DMS153 (cell line): ENCODE measurements at places on chromosomes 3 and 15.

DNA sequence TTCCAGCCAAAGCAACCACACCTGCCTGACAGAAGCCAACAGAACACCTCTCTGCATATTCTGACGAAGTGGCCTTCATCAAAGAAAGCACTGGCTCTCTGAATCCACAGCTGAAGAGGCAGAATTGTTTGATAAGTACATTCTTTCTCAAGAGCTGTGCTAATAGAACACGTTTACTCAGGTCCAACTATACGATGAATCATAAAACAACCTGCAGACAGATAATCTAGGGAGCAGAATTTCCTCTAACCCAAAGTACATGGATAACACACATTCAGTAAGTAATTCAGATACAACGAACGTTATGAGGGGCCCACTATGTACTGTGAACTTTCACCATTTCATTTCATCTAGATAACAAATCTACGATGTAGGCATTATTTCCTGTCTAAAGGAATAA lies 25.4 kb downstream of the ALDH1A2 start:
- no peak for DNase-seq

GRCh38 chr3:194389269-194389668 lies 9.8 kb downstream of the GP5 start:
- no peak for DNase-seq

GRCh38 chr15:58771621-58772250 lies 634 bp downstream of the MINDY2 start:
- no peak for DNase-seq

GRCh38 chr15:64807751-64808222 lies 17.7 kb downstream of the PIF1 start:
- DNase-seq = no peak

- DNase-seq = no peak
Observed at GRCh38 chr3:30702828-30703397, 96.5 kb downstream of the TGFBR2 start.

GRCh38 chr15:36766449-36766848 lies 187.0 kb downstream of the CDIN1 start:
- no peak for DNase-seq

DNA sequence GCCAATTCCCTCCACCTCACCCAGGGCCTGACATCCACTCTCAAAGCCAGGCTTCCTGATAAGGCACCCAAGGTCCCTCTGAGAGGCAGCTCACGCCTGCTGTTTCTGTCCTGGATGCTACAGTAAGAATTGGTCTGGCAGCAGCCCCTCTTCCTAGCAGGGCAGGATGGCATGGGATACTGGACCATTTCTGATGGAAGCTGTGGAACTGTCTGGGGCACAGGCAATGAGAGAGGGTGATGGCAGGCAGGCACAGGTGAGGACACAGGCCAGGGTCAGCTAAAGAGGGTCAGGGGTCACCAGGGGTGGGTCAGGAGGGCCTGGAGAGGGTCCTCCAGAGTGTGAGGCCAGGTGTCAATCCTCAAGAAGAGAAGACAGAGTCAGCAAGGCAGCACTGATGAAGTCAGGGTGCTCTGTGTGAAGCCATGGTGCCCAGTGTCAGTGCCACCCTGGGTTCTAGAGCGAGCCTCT lies 41.9 kb upstream of the SLC41A3 start:
- DNase-seq = no peak

DNA sequence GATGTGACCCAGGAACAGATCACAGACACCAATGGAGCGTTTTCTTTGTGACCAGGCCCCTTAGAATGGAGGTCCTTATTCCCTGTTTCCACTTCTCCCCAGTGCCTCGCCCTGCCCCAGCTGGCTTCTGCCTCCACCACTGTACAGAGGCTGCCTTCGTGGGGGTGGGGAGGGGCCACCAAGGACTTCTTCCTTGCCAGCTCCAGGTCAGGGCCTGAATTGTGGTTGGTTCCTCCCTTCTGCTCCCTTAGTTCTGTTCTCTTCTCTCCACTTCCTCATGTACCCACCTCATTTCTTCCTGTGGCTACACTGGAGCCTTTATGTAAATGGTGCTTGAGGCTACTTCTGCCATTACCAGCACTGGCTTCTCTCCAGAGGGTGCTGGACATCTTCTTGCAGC lies 16.4 kb downstream of the TGM4 start:
- DNase-seq = no peak

- no peak for DNase-seq
Observed at GRCh38 chr3:137471558-137472204, 292.4 kb upstream of the SOX14 start.

DNA sequence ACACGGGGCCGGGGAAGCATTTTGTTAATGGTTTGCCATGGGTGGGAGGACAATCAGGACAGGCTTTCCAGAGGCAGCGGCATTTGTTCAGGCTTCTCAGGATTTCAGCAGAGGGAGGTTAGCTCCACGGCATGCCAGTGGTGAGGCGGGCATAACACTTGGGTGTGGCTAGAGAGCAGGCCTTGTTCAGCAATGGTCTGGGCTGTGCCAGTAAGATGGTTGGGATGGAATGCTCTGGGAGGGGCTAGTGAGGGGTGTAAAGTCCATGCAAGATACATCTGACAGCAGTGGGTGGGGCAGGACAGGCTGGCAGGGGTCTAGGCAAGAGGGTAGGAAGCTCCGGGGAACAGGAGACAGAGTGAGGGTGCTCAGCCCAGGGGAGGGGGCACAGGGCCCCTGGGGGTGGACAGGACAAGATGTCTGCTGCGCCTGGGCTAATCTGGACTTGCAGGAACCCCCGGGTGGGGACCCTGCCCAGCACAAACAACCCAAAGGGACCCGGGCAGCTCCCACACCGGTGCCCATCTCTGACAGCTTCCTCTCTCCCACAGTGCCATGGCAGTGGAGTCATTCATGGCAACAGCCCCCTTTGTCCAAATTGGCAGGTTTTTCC lies 8.4 kb downstream of the TMEM43 start:
- no peak for DNase-seq

DNA sequence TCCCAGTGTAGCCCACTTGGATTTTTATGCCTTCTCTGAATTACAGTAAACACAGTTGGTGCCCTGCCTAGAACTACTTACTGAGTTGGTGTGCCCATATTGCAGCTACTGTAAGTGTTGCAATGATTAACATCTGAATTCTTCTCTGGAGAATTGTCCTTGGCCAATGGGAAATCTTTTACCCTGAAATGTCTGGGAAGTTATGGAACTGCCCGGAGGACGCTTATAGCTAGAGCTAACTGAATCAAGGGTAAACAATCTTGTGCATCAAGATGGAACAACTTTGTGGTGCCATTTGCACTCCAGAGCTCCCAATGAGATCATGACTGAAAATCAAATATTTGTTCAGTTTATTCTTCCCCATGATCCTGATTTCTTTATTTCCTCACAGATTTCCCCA lies 246.7 kb upstream of the CBLB start:
- DNase-seq = no peak

DNA sequence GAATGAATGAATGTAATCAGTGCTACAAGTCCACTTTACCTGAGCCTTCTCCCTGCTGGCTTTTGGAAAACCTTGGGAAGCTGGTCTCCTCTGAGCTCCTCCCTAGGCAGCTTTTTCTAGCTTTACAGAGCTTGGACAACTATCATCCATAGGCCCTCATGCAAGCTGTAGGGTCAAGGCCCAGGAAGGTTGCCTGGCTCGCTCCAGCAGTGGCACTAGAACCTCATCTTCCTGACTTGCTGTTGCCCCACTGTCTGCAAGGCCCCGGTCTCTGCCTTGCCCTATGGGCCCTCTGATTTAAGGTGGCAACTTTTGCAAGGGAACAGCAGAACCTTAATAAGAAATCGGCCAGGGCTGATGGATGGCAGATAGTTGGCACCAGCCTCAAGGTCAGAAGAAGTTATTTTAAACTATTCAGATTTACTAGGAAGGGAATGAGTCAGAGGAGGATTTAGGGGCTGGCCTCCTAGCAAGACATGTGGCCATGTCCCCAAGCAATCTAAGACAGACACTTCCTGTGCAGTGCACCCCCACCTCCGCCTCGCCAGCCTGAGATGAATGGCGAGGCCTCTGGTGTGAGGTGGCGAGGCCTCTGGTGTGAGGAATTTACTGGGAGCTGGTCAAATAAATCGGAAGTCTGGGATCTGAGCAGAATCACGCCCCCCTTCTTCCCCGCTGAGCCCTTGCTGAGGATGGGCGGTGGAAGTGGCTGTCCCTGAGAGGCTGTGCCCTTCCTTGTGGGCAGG lies 180.8 kb downstream of the MEGF11 start:
- no peak for DNase-seq

- no peak for DNase-seq
Observed at GRCh38 chr3:150049317-150049716, 78.6 kb upstream of the PFN2 start.

GRCh38 chr15:91882858-91883586 lies 29.5 kb downstream of the SLCO3A1 start:
- no peak for DNase-seq

DNA sequence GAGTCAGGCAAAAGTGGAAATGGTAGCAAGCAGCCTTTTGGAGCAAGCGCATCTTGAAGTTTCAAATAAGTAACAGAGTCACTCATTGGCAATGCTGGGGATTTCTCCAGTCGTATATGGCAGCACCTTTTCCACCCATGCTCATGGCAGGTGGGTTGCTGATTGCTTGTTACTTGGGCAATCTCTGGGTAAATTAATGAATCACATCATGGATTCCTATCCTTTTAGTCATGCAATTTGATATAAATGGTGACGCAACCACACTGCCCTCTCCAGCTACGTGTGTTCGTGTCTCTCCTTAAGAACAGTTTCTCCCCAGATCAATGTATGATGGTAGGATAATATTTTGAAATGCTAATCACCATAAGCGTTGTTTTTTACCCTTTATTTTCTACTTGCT lies 339.9 kb upstream of the KCNH8 start:
- no peak for DNase-seq

DNA sequence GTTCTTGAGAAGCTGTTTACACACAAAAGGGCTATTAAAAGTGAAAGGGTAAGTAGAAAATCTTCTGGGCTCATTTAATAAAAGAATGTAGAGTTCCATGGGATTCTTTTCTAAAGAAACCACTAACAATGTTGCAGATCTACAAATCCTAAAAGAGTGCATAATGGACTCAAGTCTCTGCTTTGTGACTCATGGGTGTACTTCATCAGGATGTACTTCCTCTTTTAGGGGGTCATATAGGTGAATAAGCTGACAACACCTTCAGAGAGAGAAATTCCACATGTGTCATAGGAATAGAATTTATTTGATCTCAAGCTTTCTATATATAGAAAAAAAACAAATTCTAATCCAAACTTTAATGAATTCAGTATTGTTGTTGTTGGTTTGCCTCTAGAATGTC lies 355.5 kb downstream of the TIGIT start:
- DNase-seq = no peak

GRCh38 chr3:68819361-68819760 lies 113.0 kb downstream of the TAFA4 start:
- no peak for DNase-seq

DNA sequence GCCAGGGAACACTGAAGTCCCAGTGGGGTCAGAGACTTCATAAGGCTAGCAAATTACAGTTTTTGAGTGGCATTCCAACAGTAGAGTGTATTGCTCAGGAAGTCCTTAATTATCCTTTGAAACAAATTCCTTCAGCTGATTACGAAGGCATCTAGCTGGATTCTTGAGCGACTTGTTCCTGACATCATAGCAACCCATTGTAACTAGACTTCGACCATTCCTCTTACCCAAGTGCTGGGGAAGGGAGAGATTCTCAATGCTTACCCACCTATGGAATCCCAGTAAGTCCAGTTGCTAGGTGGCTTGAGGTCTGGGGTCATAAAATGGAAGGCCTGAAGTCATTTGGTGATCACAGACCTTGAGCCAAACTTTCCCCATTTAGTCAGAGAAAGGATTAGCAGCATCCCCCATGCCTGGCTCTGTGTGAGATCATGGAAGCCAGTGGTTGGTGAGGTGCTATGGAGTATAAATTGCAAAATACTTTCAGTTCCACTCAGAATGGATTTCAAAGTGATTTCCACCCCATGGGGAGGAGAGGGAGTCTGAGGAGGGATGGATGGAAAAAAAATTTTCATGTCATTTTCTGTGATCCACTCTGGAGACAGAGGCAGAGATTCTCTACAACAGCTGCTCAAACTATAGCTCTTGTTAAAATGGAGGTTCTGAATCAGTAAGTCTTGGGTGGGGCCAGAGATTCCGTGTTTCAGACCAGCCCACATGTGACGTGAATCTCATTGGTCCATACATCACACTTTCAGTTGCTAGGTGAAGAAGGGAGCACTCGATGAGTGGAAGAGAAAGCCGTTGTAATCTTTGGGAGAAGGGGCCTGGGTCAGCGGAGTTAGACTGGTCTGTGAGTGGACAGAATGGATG lies 45.7 kb downstream of the CD86 start:
- DNase-seq = no peak

DNA sequence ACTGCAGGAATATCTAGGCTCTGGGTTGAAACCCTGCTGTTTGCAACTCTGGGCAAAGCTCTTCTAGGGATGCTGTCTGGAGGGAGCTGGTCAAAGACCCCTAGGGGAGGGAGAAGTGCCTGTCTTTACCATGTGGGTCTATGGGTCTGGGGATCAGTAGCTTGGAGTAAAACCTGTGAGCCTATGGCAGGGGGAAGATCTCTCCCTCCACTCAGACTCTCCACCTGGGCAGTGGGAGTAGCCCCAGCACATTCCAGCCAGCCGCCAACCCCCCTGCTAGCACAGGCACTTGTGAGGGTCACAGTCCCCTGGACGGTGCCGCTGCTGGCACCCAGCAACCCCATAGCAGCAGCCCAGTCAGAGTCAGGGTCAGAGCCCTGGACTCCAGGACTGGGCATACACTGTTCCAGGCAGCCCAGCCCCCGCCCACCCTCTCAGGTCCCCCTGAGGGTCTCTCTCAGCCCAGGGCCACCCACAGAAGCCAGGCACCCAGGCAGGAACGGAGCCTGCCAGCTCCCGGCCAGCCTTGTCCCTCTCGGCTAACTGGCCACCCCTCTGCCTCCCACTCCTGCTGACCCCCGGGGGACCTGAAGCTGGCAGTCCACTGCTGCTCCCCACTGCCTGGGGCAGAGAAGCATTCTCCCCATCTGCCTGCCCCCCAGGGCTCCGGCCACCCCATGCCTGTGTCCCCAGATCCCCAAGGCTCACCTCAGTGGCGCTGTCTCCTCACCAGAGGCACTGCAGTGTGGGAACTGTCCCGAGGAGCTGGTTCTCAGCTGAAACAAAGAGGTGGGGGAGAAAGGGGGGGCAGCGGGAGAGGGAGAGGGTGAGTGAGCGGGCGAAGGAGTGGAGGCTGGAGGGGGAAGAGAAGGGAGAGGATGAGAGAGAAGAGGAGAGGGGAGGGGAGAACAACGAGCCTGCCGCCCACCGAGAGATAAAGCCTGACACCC lies 10.8 kb downstream of the GLYCTK start:
- DNase-seq = no peak

DNA sequence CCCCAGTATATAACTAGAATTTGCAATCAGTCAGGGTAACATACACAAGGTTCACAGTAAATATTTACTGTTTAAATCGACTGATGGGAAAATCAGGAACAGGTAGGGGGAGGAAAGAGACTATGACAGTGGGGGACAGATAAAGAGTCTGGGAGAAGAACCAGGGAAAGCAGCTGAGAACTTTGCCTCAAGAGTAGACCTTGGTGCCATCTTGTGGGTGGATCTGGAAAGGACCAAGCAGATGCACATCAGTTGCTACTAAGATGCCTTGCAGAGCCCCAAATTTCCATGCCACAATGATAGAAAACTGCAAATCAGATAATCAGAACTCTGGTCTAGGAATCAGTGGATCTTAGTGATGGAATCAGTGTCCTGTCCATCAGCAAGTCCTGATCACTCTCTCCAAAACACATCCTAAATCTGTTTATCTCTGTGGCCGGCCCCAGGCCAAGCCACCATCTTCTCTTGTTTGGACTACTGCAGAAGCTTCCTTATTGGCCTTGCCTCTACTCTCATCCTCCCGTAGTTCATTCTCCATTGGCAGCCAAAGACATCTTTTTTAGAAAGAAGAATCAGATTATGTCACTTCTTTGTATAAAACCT lies 62.7 kb downstream of the PDE8A start:
- DNase-seq = peak; percentile 1
